Stimulated activated CD4-positive, alpha-beta T cell treated with anti-CD3 and anti-CD28 coated beads, Interleukin-15, amount 100 ng/mL, for 1 hour (primary cell): ENCODE measurements at places on chromosomes 4 and X.
A peak's percentile ranks its signal among the peaks of the same experiment; 100 is the strongest.

DNA sequence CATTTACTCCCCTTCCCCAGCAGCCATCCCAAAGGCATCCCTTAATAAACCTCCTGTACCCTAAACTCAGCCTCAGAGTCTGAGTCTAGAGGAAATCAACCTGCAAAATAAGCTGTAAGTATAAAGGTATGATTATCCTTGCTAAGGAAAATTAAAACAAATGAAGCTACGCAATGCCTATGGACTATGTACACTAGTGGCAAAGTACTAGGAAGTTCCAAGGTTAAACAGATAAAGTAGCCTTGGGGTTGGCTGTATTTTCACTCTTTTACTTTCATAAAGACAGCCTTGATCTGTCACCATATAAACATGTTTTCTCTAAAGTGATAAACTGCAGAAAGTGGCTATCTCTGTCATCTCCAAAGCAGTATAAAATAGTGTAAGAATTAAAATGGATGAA, 35.9 kb downstream of the MAP3K15 start:
- DNase-seq = no peak

GRCh38 chr4:152524427-152524826, 11.5 kb downstream of the FBXW7 start:
- no peak for DNase-seq

GRCh38 chrX:37818031-37818430, 29.3 kb downstream of the DYNLT3 start:
- DNase-seq = no peak

- no peak for DNase-seq
These were observed 88.9 kb upstream of the TFDP3 start for GRCh38 chrX:133307094-133307493.

- no peak for DNase-seq
These were observed 132.7 kb upstream of the NR3C2 start for GRCh38 chr4:148574911-148575310.

DNA sequence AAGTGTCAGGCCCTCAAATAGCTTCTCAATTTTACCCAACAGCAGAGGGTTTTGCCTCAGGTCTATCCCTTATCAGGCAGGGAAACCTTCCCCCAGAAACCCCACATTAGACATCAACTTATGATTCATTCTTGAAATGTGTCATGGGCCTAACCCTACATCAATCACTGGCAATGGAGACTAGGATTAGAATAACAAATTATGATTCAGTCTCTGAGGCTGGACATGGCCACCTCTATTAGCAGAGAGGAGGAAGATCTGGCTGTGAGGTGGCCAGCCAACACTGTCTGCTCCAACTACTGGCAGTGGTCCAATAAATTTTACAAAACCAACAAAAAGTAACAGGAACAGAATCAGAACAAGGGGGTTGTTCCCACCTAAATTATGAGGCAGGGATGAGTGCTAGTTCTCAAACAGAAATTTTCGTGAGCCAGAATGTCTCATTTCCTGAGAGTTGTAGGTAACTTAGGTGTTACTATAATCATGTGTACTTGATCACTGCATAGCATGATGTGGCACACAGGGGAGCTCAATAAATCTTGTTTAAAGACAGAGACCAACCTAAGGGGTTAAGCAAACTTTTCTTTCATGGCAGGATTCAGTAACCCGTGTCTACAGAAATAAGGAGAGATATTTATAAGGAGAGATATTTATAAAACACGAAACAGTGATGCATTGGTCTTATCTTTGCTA, 126.8 kb downstream of the NFKB1 start:
- no peak for DNase-seq

- peak; percentile 16 for DNase-seq
These were observed 31.1 kb downstream of the ACOX3 start for GRCh38 chr4:8409264-8410065.

- no peak for DNase-seq
These were observed 583.9 kb upstream of the DIPK2B start for GRCh38 chrX:45784590-45784989.

DNA sequence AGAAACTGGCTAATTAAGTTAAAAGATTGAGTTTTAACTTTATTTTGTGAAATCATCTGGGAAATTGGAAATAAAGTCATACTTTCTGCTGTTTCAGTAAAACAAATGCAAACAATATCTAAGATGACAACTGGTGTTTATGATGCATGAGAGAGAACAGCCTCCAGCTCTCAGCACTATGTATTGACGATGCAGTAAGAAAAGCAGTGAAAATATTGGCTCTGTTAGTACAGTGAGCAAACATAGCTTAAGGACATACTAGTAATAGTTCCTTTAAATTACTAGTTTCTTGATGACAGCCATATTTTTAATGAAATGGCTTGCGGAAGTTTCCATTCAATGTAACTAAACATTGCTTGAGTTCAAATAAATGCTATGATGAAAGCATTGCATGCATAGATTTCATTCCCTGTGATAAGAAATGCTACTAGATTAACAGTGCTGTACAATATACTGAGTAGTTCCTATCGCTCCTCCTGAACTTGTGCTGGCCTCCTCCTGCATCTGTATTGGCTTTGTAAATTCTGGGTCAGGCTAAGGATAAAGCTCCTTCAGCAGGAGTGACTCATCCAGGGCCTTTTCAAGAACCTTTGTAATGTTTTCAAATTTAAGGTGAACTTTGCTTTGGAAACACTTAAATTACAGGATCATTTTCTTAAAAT, 11.6 kb downstream of the ARHGAP24 start:
- DNase-seq = no peak

- DNase-seq = no peak
These were observed 103.5 kb upstream of the PLAC1 start for GRCh38 chrX:134761788-134762187.

- no peak for DNase-seq
These were observed 21.1 kb downstream of the NMU start for GRCh38 chr4:55615008-55615407.

DNA sequence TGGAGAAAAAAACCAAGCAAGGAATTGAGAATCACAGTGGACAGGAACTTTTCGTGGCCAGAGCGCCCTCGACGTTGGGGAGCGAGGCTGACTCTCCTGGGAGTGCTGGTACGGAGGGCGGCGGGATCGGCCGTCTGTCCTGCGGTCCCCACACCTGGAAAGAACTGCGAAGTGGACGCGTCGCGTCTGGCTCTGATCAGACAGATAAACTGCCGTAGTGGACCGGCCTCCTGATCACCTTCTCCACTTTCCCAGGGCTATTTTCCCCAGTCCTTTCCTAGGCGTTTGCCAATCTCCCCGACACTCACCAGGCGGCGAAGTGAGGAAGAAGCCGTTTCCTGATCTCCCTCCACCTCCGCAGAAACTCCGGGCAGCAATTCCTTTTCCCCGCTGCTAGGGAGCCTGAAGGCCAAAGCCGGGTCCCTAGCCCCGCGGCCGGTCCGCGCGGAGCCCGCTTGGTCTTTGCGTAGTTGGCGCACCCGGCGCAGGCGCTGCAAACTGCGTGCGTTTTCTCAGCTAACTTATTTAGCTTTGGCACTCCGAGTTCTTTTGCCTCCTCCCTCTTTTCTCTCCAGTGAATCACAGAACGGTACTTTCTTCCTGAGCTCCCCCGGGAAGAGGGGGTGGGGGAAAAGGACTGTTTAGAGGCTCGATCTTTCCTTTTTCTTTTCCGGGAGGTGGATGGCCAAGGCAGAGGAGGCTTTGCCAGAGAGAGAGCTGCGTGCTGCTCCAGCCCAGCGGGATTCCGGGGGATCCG, at the start of gene ARSJ:
ARSJ (minus strand) TSS at position 500 of the 757 bp plus-strand sequence. CDS start 813 bp downstream, outside the sequence.
- DNase-seq = no peak

- DNase-seq = peak; percentile 26
These were observed 22.1 kb downstream of the PIR start for GRCh38 chrX:15471028-15471427.

GRCh38 chrX:71612256-71612655, 6.1 kb downstream of the CXCR3 start:
- DNase-seq = no peak

GRCh38 chrX:68676335-68676734, 28.9 kb downstream of the STARD8 start:
- no peak for DNase-seq

DNA sequence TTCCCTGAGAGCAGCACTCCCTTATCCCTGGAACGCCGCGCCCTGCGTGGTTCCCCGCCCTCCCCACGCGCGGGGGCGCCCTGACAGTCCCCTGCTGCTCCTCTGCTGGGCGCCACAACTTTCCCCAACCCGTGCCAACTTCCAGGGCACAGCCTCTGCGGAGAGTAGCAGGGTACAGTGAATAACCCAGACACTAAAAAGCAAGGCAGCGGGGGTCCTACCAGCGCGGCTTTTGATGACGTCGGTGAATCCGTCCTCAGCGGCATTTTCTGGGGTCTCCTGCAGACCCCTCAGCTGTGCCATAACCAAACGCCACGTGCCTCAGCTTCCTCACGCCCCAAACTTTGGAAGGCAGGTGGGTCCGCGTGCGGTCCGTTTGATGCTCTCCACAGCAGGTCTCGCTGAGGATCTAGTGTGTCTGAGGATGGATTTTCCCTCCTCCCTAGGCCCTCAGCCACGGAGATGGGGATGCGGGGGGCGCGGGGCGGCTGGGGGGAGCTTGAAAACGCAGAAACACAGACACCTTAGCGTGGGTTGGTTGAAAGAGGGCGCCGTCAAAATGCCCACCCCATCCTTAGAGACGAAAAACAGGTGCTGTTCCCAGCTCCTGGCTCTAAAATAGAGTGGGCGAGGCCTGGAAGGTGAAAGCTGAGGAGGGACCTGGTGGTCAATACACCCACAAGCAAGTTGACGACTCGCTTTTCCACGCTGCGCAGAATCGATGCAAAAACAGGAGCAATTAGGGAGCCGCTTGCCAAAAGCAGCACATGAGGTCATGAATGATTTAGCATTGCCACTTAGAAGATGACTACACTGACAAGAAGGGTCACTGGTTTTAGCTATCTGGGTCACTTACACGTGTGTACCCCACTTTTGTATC, 405.6 kb downstream of the FAM47A start:
- DNase-seq = no peak

- DNase-seq = no peak
These were observed 53.3 kb downstream of the NBDY start for GRCh38 chrX:56782352-56782751.

DNA sequence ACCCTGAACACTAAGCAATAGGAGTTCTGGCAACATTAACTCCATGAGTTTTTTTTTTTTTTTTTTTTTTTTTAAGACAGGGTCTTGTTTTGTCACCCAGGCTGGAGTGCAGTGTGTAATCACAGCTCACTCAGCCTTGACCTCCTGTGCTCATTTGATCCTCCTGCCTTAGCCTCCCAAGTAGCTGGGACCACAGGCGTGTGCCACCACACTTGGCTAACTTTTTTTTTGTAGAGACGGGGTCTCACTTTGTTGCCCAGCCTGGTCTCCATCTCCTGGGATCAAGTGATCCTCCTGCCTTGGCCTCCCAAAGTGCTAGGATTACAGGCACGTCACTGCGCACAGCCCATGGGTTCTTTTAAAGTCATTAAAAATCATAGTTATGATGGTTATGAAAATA, 5.1 kb downstream of the RHOH start:
- no peak for DNase-seq

GRCh38 chr4:94452476-94453371, 982 bp downstream of the PDLIM5 start:
- DNase-seq = no peak

DNA sequence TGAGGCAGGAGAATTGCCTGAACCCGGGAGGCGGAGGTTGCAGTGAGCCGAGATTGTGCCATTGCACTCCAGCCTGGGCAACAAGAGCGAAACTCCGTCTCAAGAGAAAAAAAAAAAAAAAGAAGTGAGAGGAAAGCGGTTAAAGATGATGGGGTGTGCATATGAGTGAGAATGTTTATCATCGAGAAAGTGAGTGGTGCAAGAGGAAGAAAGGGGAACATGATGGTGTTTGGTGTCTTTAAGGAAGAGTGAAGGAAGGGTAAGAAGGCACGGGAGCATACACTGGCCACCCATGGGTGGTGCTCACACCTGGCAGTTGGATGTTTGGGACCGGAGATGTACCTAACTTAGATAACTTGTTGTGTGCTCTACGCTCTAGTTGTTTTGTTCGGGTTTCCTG, 62.2 kb downstream of the STOX2 start:
- DNase-seq = no peak

- no peak for DNase-seq
These were observed 195.7 kb downstream of the GPAT3 start for GRCh38 chr4:83731609-83732008.

DNA sequence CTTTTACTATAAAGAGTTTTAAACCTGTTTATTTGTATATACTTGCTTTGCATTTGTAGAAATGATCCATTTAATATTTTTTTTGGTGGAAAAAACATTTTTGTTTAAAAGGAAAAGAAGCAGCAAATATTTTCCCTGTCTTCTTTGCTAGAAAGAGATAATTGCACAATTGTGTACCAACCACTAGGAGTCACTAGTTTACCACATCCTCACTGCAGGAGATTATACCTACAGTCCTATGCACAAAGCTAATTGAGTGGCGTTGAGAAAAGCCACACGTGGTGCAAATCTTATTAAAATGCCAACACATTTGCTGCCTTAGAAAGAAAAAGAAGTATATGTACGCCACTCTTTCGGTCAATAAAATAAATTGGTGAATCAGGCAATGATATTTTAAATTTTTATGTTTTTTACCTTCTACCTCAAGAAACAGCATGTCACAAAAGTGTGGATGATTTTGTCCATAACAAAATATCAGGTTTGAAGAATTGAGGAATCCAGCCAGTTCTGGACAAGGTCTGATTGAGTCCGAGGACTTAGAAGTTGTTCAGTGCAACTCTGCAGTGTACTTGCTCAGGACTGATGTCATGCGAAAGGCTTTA, 102.9 kb downstream of the GRXCR1 start:
- no peak for DNase-seq

DNA sequence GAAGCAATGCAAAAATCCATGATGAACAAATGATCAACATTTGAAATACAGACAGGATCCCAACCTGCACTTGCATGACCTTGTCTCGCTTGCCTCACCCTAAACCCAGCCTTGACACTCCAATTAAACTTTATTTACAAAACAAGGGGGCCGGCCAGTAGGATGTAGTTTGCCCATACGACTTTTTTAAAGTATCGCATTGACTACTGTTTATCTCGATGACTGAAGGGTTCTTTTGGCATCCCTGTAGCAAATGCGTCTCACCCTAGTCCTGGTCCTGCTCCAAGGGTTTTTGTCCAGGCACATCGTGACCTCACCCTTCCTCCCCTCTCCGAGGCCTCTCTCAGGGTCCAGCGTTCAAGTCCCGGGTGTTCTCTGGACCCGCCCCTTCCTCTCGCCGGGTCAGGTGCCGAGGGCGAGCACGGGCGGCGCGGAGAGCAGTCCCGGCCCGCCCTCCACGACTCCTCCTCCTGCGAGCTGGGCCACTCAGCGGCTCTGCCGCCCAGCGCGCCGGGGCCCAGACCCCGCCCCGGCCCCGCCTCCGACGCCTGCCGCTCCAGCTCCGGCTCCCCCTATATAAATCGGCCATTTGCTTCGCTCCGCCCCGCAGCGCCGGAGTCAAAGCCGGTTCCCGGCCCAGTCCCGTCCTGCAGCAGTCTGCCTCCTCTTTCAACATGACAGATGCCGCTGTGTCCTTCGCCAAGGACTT, at the start of gene SLC25A5:
SLC25A5 (plus strand) TSS at position 603 of the 709 bp plus-strand sequence; CDS start at position 675, 72 bp downstream.
- peak; percentile 70 for DNase-seq
